SJSA1 (cell line): ENCODE measurements at places on chromosomes 12 and 14. TPM values are rescaled to one million over a fixed set of nuclear protein-coding genes. Genes with fewer than 3 reads are reported as not detected.

GRCh38 chr12:66191547-66192126 lies 2.6 kb downstream of the IRAK3 start:
- peaks cover 11% of the 10 kb centered on the region for H3K4me1 ChIP-seq
- no peak overlapping the region for H3K27ac ChIP-seq
- DNase-seq: no peak
- H3K36me3 ChIP-seq: no peaks in the 10 kb centered on the region
- H3K4me3 ChIP-seq: no peak overlapping the region
- no peaks in the 10 kb centered on the region for H3K27me3 ChIP-seq

- DNase-seq: no peak
- H3K4me3 ChIP-seq: no peak overlapping the region
- no peaks in the 10 kb centered on the region for H3K4me1 ChIP-seq
- H3K36me3 ChIP-seq: no peaks in the 10 kb centered on the region
- H3K27me3 ChIP-seq: no peaks in the 10 kb centered on the region
Observed at GRCh38 chr12:29980304-29980703, 196.6 kb upstream of the TMTC1 start.

DNA sequence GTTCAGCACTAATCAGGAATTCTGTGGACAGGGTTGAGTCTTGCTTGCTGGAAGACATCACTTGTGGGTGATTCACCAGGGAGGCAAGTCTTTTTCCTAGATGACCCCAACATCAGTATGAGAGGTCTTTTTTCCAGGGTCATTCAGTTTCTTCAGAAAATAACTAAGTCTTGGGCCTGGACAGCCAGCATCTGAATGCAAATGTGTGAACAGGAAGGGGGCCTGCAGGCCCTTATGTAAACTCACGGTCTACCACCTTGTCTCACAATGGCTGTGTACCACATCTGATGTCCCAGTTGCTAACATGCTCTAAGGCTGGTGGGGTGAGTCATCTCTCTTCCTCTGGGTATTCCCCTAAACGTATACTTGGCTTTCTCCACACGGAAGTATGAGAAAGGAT lies 79.2 kb downstream of the HECTD4 start:
- no peaks in the 10 kb centered on the region for H3K27me3 ChIP-seq
- no peak overlapping the region for H3K4me3 ChIP-seq
- DNase-seq: peak; percentile 81

DNA sequence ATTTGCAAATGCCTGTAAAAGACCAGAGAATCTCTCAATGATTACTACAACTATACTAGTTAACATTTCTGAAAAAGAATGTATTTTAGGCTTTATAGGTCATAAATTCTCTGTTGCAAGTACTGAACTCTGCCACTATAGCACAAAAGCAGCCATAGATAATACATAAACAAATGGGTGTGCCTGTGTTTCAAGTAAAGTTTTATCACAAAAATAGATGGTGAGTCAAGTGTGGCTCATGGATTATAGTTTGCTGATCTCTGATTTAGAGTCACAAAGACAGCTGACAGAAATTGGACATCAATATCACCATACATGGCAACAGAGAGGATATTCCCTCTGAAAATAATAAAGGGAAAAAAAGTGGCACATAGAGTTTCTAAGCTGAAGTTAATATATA lies 68.1 kb downstream of the FSCB start:
- H3K27me3 ChIP-seq: no peaks in the 10 kb centered on the region
- no peak for DNase-seq
- no peaks in the 10 kb centered on the region for H3K4me1 ChIP-seq
- H3K36me3 ChIP-seq: no peaks in the 10 kb centered on the region
- H3K4me3 ChIP-seq: no peak overlapping the region

- H3K4me3 ChIP-seq: no peak overlapping the region
- DNase-seq: no peak
- peak overlapping the region; percentile 92 for H3K27ac ChIP-seq
- H3K27me3 ChIP-seq: no peaks in the 10 kb centered on the region
- H3K36me3 ChIP-seq: peaks cover 14% of the 10 kb centered on the region
Observed at GRCh38 chr14:96252323-96252998, 3.5 kb upstream of the BDKRB1 start.

DNA sequence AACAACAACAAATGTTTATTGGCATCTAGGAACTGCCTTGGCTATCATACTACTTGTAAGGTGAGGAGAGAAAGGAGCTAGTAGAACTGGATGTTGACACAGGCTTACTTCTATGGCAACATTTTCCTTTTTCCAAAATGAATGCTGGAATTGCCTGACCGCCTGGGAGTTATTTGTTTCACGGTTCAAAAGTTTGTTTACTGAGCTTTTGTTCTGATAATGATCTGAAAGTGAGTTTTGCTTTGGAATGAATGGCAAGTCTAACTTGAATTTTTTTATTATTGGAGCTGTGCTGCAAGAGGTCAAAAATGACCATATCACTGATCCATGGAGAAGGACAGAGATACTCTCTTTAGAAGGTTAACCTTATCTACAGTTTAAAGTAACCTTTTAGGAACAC lies 183.5 kb upstream of the CAND1 start:
- no peaks in the 10 kb centered on the region for H3K36me3 ChIP-seq
- H3K4me1 ChIP-seq: no peaks in the 10 kb centered on the region
- peaks cover 17% of the 10 kb centered on the region; the same call in 1 of the 2 replicates for H3K27me3 ChIP-seq
- H3K4me3 ChIP-seq: no peak overlapping the region

DNA sequence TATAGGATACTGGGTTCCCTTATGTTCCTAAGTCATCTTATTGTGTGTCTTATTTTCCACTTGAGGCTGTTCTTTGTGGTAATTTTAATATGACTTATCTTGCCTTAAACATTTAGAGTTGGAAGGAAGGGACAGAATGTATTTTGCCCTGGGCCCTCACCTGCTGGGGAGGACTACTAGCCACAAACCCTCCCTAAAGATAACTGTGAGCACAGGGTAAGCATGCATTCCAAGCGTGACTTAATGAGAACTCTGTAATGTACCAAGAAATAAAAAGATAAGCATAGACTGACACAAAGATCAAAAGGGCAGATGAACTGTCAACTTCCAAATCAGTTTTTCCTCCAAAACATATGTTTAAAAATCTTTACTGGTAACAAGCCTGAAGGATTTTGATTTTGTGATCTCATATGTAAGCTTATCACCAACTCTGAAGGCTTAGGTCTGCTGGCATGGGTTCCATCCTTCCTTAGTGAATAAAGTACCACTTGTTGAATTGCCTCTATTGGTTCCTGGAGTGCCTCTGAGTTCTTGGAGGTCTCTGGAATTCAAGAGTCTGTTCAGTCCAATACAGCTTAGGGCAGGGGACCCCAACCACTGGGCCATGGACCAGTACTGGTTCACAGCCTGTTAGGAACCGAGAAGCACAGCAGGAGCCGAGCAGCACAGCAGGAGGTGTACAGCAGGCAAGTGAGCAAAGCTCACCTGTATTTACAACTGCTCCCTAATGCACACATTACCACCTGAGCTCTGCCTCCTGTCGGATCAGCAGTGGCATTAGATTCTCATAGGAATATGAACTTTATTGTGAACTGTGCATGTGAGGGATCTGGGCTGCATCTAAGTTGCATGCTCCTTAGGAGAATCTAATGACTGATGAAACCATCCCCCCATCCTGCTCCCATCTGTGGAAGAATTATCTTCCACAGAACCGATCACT lies 29.8 kb upstream of the NFYB start:
- H3K27ac ChIP-seq: no peak overlapping the region
- DNase-seq: no peak
- no peaks in the 10 kb centered on the region for H3K4me1 ChIP-seq
- no peaks in the 10 kb centered on the region for H3K36me3 ChIP-seq
- H3K4me3 ChIP-seq: no peak overlapping the region

DNA sequence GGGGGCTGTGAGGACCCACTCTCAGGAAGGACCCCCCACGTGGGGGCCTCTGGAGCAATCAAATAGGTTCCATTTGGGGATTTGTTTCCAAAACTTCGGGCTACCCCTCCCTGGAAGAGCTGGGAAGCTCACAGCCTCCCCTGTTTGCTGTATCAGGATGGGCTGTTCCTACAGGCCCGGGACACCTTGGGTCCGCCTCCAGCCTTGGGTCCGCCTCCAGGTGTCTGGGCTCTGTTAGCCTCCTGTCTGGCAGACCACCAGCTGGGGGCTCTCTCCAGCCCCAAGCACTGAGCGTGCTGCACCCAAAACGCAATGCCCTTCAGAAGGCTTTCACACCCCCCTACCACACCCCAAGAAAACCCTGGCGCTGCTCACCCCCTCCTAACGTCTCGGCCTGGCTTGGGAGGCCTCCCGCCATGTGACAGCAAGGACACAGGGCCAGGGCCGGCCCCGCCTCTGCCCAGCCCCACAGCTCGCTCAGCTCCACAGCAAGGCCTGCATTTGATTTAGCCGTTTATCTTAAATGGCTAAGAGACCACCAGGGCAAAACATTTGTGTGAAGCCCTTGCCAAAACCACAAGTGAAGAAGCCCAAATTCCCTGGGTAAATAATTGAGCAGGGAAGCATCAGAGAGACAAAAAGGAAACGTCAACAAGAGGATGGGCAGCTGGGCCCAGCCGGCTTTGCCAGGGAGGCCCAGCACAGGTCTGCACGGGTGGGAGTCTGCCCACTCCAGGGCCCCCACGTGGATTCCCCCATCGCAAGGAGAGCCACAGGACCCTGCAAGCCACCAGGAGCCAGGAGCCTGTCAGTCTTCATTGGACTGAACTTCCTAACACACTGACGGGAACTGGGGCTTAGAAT lies 39.9 kb downstream of the BCL11B start:
- DNase-seq: peak; percentile 87
- H3K4me1 ChIP-seq: peaks cover 47% of the 10 kb centered on the region
- H3K27me3 ChIP-seq: no peaks in the 10 kb centered on the region
- H3K4me3 ChIP-seq: peak overlapping the region; percentile 9; the same call in 1 of the 2 replicates
- H3K36me3 ChIP-seq: no peaks in the 10 kb centered on the region
- peak overlapping the region; percentile 30; the same call in 1 of the 2 replicates for H3K27ac ChIP-seq

DNA sequence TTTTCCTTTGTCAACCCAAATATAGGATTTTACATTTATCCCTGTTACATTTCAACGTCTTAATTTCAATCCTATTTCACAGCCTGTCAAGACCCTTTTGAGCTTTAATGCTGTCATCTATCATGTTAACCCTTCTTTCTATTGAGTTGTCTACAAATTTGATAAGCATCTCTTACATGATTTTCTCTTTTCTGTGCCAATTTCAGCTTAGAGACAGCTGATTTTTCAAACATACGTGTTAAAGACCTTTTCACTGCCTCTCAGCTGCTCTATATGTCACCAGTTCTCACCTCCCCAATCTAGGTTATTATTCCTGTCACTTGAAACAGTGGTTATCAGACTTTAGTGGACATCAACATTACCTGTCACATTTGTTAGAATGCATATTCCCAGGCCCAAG lies 181.3 kb downstream of the GXYLT1 start:
- H3K27ac ChIP-seq: no peak overlapping the region
- H3K4me1 ChIP-seq: no peaks in the 10 kb centered on the region
- no peak overlapping the region for H3K4me3 ChIP-seq
- H3K27me3 ChIP-seq: no peaks in the 10 kb centered on the region
- no peaks in the 10 kb centered on the region for H3K36me3 ChIP-seq
- no peak for DNase-seq

GRCh38 chr12:75954041-75954440 lies 77.5 kb downstream of the PHLDA1 start:
- DNase-seq: peak; percentile 61
- H3K27ac ChIP-seq: peak overlapping the region; percentile 96
- peaks cover 44% of the 10 kb centered on the region for H3K4me1 ChIP-seq
- no peaks in the 10 kb centered on the region for H3K36me3 ChIP-seq
- H3K27me3 ChIP-seq: no peaks in the 10 kb centered on the region
- H3K4me3 ChIP-seq: no peak overlapping the region

DNA sequence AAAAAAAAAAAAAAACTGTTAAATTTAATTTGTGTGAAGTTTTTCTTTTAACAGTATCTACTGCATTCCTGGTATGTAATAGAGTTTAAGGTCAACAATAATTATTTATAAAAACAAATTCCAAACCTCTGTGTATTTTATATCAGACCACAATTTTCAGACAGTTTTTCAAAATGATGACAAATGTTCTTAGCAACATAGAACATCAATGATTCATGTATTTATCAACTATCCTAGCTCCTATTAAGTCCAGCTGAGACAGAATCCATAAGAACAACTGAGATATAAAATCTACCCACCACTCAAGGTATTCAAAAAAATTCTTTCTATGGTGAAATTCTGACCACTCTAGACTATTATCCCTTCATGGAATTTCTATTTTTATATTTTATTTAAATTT lies 144.5 kb downstream of the EPS8 start:
- H3K4me3 ChIP-seq: no peak overlapping the region
- H3K27ac ChIP-seq: no peak overlapping the region
- peaks cover 18% of the 10 kb centered on the region for H3K4me1 ChIP-seq
- H3K36me3 ChIP-seq: peaks cover 23% of the 10 kb centered on the region

- H3K36me3 ChIP-seq: no peaks in the 10 kb centered on the region
- H3K4me1 ChIP-seq: no peaks in the 10 kb centered on the region
- no peak for DNase-seq
Observed at GRCh38 chr14:99986396-99986795, 78.8 kb upstream of the EVL start.

DNA sequence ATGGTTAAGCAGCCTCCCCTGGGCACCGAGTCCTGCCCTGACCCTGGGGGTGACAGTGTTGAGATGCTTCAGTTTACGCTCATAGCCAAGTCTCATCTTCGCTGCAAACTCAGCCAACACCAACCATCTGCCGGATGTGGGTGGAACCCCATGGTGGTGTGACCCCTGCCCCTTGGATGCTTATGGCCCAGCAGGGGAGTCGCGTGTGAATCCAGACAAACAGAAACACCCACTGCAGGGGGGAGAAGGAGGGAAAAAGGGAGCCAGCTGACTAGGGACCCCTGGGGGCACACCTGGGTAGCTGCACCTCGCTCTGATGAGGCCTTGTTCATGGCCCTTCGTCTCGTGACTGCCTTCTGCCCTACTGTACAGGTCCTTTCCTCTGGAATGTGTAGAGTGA lies 23.8 kb downstream of the AACS start:
- peaks cover 33% of the 10 kb centered on the region for H3K36me3 ChIP-seq
- no peak overlapping the region for H3K4me3 ChIP-seq
- H3K4me1 ChIP-seq: no peaks in the 10 kb centered on the region; the same call in 1 of the 2 replicates

- H3K36me3 ChIP-seq: no peaks in the 10 kb centered on the region
- H3K4me3 ChIP-seq: no peak overlapping the region
Observed at GRCh38 chr12:29255042-29255441, 106.0 kb downstream of the FAR2 start.

The TMEM179 gene
- not detected in 2 replicates for total RNA-seq

The RFX4 gene
- total RNA-seq: not detected in 2 replicates

The MMP17 gene
- total RNA-seq: 3.1 and 3.4 TPM in 2 replicates

The GUCY2C gene
- total RNA-seq: not detected in 2 replicates
